Kidney epithelial cell (primary cell): ENCODE measurements at places on chromosomes 7 and 10. TPM values are rescaled to one million over a fixed set of nuclear protein-coding genes. Genes with fewer than 3 reads are reported as not detected.

Gene PYROXD2
- total RNA-seq: 5.8 and 5.9 TPM in 2 replicates

DNA sequence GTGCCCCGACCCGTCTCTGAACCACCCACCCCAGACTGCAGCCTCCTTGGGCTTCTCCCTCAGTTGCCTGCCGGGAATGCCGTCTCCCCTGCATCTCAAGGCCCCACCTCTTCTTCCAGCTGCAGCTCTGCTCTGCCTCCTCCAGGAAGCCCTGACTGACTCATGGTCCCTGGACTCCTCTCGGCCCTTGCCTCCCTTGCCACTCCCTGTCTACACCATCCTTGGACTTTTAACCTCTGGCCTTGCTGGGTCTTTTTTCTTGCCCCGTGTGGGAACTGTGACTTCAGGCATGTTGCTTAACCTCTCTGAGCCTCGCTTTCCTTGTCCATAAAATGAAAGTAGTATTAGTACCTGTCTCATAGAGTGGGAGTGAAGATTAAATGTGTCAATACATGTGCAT, 56.3 kb downstream of the C10orf105 start:
- DNase-seq: no peak

Gene LMBR1
- total RNA-seq: 47.3 and 48.7 TPM in 2 replicates

GRCh38 chr7:6460990-6461584, 13.3 kb upstream of the DAGLB start:
- no peak for DNase-seq

DNA sequence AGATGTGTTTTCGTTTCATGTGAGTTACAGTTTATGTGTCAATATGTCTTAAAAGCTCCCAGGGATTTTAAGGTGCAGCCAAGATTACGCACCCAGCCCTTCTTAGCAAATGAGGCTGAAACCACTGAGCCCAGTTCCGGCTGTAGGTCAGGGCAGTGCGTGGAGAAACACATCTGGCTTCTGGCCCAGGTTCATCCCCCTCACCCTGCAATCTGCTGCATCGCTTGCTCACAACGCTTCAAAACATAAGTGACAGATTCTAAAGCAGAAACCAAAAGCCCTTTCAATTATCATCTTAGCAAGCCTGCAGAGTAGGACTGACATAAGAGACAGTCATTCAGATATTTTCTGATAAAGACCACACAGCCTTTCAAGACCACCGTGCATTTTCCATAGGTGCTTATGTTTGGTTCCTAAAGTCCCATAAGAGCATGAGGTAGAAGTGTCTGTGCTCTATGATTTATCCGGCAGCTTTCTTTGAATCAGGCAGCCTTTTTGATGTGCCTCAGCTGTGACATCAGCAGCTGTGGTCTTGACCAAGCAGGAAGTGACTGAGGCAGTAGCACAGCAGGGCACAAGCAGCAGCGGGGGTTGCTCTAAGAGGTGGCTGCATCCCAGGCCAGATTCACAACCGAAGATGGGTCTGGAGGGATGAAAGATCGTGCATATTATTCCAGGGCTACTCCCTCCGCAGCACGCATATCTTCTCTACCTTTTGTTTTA, 72.1 kb upstream of the LYZL2 start:
- peak; percentile 28 for DNase-seq

DNA sequence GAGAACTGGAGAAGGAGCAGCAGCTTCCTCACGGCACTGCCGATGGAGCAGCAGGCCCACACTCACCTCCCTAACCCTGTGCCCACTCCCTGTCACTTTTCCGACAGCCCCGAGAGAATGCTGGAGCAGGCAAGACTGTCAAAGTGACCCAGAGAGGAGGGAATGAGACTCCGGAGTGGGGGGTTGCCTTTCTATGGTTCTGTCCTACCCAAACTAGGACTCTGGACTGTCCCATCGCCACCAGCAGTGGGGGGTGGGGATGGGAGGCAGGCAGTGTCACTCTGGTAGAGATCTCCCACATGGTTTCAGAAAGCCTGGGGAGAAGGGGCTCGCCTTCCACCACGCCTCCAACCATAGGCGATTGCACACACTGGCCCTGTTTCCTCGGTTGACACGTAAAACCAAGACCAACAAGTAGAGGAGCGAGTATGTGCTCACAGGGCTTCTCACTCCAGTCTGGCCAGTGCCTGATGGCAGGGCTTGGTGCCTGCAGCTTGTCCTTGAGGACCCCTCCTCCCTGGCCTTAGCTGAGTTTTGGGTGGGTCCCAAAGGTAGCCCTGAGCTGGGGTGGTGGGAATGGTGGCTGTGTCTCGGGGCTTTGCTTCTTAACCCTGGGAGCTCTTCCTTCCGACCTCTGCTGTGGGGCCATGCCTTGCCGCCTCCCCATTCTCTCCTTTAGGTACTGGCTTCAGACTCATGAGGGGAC, 148.5 kb downstream of the PTPN20 start:
- no peak for DNase-seq

Gene AASS
- 8.5 and 10.9 TPM in 2 replicates for total RNA-seq

- DNase-seq: no peak
Measured at GRCh38 chr7:81725003-81725811, 44.6 kb downstream of the HGF start.

Gene FAM20C
- 39.1 and 43.3 TPM in 2 replicates for total RNA-seq

- no peak for DNase-seq
Measured at GRCh38 chr7:151631953-151632749, 112.5 kb upstream of the RHEB start.

DNA sequence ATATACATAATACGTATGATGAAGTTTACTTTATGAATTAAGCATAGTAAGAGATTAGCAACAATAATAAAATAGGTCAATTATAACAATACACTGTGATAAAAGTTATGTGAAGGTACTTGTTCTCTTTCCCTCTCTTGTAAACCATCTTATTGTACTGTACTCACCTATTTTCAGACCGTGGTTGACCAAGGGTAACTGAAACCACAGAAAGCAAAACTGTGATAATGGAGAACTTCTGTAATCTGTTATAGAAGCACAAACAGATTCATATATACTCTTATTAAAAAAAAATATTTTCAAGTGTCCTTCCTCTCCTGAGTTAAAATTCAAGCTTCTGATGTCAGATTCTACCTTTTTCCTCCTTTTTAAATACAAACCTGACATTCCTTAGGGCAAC, 1247.8 kb upstream of the SORCS1 start:
- no peak for DNase-seq
